ENCODE measurements at places on chromosomes 2 and 18. TPM values are rescaled to one million over a fixed set of nuclear protein-coding genes. Genes with fewer than 3 reads are reported as not detected.

Gene CNDP1
- total RNA-seq: under 0.01 TPM

Gene LBX2
- 2.3 TPM for total RNA-seq

Gene CRACDL
- 22.1 TPM for total RNA-seq

Gene GPR39
- total RNA-seq: 7.3 TPM

GRCh38 chr2:241279413-241279812, 36.1 kb downstream of the HDLBP start:
- DNase-seq: no peak

DNA sequence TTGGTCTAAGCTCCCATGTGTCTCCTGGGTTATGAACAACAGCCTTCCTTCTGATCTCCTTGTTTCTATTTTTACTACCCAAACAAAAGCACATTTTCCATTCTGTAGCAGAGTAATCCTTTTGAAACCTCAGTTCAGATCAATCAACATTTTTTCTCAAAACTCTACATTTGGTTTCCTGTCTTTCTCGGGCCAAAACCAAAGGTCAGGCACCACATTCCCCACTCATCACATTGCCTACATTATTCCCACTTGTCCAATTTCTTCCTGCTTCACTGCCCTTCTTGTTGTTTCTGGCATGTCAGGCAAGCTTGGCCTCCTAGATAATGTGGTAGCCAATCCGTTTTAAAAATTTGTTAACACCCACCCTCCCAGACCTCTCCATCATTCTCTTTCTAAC, 196.8 kb downstream of the PPP1R1C start:
- no peak for DNase-seq

DNA sequence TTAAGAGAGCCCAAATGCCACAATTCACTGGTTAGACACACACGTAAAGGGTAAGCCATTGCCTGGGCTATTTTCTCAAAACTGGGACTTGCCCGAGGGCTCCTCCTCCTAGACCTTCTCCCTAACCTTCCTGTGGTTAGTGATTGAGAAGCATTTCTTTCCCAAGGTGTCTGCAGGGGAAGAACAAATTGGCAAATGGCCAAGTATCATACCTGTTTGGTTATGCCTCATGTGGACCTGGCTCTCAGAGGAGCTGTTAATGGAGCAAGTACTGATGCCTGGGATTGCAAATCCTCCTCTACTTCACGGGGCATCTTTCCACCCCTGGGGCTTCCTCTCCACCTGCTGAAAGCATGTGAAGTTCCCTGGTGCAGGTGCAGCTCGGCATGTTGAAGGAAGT, 187.5 kb upstream of the CYRIA start:
- no peak for DNase-seq

DNA sequence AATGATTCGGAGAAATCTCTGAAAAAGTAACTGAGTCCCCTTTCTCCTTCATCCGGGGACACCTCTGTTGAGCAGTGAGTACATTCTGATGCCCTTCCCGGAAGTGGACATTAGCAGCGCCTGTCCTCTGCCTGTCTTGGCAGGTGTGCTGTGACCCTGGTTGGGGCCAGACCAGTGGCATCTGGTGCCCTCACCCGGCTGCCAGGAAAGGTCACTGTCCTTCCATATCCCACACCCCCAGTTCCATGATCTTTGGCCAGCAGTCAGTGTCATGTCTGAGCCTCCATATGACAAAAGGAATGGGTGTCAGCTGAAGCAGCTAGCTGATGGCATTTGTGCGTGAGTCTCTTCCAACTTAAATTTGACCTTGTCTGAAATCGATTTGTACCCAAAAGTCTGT, 128.1 kb downstream of the NCK2 start:
- no peak for DNase-seq

- peak; percentile 86 for DNase-seq
Measured at GRCh38 chr2:113157118-113157896, 16.5 kb upstream of the PSD4 start.

DNA sequence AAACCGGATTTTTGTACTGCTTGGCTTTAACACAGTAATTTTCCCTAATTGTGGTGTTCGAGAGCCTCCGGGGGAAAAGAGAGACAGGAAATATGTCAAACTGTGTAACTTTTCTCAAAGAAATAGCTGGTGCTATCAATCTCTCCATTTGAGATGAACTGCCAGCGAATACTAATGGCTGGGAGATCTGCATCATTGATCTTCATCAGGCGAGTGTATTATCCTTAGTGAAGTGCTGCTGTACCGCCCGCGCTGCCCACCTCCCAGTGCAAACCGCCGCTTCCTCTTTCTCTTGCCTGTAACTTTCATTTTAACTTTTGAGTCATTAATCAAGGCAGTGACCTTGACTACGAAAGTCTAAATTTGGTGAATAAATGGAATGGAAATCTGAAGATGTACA, 246.1 kb upstream of the ST6GAL2 start:
- DNase-seq: no peak

DNA sequence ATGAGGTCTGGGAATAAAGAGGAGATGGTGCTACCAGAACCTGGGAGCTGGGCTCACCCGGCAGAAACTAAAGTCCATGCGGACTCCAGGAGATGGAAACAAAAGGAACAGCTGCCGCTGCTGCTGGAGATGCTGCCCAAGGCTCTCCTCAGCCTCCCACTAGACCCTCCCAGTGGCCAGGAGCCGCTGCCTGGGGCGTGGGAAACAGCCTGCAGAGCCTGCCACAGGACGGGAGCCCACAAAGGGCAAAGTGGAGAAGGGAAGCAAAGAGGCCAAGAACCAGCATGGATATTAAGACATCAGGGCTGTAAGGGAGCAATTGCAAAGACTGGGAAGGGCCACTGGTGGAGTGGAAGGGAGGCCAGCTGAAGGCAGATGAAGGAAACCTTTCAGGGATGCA, 179.6 kb downstream of the NCK2 start:
- no peak for DNase-seq

GRCh38 chr2:44304258-44304657, 29.0 kb downstream of the SLC3A1 start:
- DNase-seq: no peak

Data from body of pancreas (tissue), 4 donors.